ENCODE measurements at places on chromosomes 12 and 14.

- DNase-seq: peak; percentile 11
Observed at GRCh38 chr12:14167005-14167628, 185.7 kb upstream of the GRIN2B start.

DNA sequence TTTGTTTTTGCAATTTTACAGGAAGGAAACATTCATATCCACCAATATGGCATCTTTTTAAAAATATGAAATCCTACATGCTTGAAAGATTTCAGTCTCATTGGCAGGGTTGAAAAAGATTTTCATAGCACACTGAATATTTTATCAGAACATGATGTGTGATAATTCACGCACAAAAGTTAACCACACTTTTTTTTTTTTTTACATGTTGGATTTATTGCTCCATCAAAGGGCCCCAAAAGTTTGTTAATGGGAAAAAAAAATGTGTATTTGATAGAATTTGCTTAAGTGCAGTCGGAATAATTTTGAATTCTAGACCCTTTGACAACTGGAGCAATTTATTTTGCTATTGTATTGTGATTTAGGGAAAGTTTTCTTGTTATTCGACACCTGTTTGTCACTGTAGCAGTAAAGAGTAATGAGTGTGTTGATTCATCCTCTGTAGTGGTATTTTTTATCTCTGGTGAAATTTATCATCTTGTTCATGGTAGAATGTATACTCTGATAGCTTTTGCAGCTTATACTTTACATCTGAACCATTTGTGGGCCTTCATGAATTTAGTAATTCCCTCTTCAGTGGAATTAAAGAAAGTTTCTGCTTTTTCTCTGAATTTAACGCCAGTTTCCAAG lies 1.1 kb downstream of the EML1 start:
- DNase-seq: no peak

GRCh38 chr12:102722147-102722546 lies 194.9 kb downstream of the PAH start:
- DNase-seq: no peak

DNA sequence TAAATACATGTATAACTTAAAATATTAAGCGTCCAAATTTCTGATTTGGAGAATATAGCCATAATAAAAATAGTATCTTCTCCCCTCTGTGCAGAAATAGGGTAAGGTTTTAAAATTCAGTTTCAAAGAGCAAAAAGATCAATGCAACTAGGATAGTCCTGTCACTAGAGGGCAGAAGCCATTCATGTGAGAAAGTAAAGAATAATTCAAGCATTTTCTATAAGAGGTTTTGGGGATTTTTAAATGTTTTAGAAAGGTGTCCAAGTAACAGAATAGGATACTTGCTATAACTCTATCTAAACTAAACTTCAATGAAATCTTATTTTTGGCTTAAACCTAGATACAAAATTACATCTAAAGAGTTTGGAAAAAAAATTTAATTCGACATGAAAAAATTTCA lies 50.3 kb downstream of the ADAMTS20 start:
- DNase-seq: no peak

DNA sequence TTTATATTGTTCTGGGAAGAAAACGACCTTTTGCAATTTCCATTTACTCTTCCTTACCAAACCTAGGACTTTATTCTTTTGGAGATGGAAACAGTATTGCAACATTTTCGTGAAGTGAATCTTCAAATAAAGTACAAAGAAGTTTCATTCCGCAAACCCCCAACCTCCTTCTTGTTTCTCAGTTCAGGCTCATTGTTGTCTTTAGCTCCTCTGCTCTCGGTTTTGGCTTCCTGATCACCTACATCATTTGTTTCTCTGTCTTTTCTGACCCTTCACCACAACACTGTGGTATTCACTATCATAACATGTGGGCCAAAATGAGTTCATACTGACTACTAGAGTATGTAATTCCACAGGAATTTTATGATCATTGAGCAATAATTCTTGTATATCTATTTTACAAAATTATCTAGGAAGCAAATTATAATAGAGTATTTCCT lies 266.8 kb downstream of the ADAMTS20 start:
- no peak for DNase-seq

DNA sequence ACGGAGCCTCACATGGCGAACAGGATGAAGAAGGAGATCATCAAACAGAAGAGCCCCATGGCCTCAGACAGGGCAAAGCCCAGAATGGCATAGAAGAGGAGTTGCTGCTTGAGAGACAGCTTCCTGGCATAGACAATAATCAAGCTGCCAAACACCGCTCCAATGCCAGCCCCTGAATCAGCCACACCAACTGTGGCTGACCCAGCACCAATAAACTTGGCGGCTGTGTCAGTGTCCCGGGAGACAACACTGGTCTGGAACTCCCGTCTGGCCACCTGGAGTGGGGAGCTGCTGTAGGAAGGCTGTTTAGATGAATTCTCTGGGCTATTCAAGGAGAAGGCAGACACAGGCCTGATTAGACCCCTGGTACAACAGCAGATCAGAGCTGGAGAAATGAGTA lies 100.1 kb downstream of the HEATR5A start:
- no peak for DNase-seq

DNA sequence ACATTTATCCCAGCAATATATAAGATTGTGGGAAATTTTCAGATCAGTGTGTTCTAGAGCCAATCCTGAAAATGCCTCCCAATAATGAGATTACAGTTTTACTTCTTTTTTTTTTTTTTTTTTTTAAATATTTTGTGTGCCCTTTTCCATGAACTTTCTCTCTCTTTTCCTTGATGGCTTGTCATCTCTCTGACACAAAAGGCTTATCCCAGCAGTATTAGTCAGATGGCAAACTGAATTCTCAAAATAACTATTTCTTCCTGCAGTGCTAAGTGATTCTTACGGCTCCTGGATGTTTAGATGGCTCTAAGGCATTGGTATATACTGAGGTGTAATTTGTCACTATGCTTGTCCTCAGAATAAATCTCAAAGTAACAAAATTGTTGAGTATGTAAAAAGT lies 86.7 kb downstream of the LRP6 start:
- DNase-seq: no peak

GRCh38 chr14:81286574-81287370 lies 66.0 kb upstream of the GTF2A1 start:
- DNase-seq: no peak

DNA sequence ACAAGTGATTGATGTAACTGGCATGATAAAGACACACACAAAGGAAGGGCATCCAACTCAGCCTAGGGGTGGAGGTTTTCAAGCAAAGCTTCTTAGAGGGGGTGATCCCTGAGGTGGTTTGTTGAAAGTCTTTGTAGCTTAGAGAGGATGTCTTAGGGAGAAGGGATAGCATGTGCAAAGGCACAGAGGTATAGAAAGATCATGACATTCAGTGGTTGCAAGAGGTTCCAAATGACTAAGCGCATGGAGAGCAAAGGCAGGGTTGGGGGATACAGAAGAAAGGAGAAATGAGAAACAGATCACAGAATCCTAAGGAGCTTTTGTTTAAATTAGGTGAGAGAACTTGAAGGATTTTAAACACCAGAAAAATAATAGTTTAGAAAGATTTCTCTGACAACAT lies 5.2 kb upstream of the CCT2 start:
- no peak for DNase-seq

GRCh38 chr12:123071857-123072256 lies 79.0 kb downstream of the PITPNM2 start:
- DNase-seq: no peak

DNA sequence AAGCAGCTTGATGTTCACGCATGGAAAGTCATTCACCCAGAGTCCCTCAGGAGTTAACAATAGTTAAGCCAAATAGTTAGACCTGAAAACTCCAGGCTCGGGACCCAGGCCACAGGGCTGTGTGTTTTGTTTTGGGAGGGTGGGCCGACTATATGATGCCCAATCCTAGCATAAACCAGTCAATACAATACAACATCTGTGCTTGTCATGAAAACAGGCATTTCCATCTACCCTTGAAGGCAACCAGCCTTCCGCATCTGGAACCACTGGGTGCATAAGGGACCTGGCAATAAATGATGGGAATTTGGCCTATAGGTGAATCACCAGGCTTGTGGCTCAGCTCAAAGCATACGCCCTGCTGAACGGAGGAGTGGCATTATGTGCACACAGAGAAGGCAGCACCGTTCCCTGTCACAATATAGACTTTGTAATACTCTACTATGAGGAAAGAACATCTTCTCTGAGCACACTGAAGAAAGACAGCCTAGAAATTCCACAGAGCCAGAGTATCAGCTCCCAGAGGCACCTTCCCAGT lies 91.0 kb upstream of the FOXN3 start:
- DNase-seq: no peak

GRCh38 chr14:44211718-44212117 lies 295.4 kb downstream of the FSCB start:
- no peak for DNase-seq

- DNase-seq: no peak
Observed at GRCh38 chr14:76541594-76542219, 165.8 kb downstream of the ESRRB start.

GRCh38 chr12:131087302-131087818 lies 133.7 kb downstream of the ADGRD1 start:
- no peak for DNase-seq

Measured in central memory CD4-positive, alpha-beta T cell (primary cell).